ENCODE measurements at places on chromosomes 12 and 14.

GRCh38 chr14:58717813-58718212 lies 80.1 kb downstream of the DACT1 start:
- DNase-seq, result no peak

DNA sequence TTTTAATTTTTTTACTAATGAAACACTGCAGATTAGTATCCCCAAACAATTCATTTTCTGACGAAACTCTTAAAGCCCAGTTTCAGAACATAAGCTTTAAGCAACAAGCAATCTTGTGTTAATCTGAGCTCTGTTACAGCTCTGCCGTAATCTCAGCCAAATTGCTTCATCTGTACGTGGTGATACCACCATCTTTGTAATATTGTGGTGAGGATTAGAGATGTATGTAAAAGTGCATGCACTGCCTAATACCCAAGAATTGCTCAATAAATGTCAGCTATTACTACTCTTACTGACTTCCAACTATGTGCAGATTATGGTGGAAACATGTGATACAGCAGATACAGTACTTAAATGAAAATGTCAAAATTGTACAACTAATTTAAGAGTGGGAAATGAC lies 1.8 kb downstream of the AKAP5 start:
- no peak for DNase-seq

GRCh38 chr14:104140213-104140462 lies 1.8 kb downstream of the KIF26A start:
- no peak for DNase-seq

DNA sequence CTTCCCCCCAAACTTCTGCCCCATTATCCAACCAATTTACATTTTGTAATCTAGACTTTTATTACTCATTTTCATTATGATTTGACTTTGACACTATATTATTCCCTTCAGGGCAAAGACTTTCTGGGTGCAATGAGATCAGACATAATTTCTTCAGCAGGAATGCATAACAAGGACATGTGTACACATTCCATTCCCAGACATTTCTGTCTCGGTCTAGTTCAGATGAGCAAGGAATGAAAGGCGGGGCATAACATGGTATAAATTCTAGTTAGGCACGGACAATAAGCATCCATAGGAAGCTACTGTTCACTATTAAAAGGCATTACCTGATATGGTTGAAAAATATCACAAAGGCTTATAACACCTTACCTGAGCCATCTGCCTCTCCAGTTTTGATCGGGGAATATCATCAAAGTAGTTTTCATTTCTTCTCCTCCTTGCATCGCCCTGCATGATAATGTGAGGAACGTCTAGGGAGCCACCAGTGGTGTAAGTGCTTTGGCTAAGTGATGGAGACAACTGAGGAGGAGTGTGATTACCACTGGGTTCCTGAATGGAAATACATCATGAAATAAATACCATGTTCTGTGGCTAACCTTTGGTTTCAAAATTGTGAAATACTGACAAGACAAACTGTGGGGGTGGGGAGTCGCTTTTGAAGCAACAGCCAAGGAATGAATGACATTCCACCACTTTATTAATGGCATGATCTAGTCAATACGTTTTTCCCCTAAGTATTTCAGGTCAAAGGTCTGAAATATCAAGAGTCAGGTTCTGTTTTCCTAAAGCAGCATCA lies 183.9 kb downstream of the APAF1 start:
- DNase-seq, result no peak

- DNase-seq, result no peak
Measured at GRCh38 chr12:118107011-118107410, 3.2 kb upstream of the VSIG10 start.

GRCh38 chr14:93023802-93024434 lies 91.8 kb downstream of the ITPK1 start:
- no peak for DNase-seq

- DNase-seq, result no peak
Measured at GRCh38 chr12:2283916-2284315, 231.1 kb downstream of the CACNA1C start.

DNA sequence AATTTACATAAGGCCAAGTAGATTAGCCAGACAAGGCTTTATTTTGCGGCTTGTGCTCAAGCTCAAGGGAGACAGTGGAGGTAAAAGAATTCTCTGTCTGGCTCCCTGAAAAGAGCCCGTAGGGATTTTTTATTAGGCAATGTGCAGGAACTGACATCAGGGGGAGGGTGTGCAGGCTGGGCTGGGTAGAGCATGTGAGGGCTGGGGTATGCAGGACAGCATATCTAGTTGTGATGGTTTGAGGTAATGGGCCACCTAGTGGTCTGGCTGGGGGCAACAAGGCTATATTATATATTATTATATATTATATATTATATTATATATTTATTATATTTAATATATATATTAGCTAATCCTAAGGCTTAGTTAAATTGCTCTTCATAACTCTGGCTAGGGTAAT lies 102.1 kb downstream of the TMEM117 start:
- DNase-seq, result no peak

DNA sequence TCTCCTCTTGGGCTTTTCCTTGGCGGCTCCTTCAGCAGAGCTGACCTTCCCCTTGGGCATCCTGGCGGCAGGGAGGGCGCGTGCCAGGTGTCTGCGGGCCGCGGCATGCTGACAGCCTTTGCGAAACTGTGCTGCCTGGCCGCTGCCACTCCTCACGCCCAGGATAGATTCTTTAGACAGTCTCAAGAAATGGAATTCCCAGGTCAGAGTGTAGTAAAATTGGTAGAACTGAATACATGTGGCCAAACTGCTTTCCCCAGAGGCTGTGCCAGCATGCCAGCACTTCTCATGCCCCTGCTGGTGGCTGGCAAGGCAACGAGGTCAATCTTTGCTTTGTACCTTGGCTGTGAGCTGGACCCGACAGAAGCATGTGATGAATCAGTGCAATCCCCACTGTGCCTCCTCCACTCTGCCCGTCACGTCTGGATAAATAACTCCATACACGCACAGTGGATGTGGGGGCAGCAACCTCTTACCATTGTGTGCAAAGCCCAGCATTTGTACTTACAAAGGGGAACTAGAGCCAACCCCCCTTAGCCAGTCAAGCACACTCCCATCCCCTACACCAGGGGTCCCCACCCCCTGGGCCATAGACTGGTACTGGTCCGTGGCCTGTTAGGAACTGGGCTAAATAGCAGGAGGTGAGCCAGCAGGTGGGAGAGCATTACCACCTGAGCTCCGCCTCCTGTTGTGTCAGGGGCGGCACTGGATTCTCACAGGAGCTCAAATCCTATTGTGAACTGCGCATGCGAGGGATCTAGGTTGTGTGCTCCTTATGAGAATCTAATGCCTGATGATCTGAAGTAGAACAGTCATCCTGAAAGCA lies 90.9 kb downstream of the ACTN1 start:
- DNase-seq, result no peak

DNA sequence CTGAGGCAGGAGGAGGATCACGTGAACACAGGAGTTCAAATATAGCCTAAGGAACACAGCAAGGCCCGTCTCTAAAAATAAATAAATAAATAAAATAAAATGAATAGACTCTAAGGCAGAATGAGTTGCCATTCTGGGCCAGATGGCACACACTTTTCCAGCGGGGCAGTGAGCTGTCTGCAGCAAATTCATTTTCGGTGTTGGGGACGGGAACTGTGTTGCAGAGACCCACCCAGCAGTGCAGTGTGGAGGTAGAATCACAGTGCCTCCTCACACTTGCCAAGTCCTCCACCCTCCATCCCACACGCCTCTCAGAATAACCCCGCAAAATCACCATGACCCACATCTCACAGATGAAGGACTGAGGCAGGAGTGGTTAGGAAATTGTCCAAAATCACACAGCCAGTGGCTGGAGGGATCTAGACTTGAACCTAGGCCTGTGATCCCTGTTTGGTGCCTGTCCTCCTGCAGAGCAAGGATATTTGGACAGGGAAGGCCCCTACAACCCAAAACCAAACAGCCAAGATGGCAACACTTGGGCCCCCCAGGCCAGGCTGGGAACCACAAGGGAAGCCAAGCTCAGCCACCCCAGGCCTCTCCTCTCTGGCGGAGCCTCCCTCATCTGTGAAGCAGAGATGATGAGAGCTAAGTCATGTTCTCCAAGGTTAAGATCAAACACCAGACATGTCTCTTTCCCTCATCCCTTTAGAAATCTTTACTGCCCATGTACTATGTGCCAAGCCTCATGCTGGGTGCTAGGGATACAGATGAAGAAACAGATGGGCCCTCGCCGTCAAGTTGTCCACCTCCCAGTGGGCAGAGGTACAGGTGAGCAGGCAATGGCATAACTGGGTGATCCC lies 152.7 kb downstream of the DPF3 start:
- DNase-seq, result no peak

- DNase-seq, result no peak
Measured at GRCh38 chr14:45103806-45104205, 19.9 kb downstream of the PRPF39 start.

DNA sequence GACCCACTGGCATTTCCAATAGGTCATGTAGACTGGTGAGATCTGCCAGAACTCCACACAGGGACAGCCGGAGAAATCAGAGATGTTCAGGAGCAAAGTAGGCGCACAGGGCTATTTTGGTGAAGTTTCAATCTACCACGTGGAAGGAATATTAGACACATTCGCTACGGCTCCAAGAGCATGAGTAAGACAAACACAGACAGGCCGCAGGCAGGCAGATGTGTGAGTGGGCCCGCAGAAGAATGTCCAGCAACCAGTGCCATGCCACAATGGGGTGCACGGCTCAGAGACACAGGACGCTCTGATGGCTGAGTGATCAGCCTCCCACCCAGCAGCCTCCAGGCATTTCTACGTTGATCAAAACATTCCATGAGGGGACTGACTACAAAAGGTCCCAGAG lies 10.4 kb downstream of the SLC15A4 start:
- DNase-seq, result no peak

DNA sequence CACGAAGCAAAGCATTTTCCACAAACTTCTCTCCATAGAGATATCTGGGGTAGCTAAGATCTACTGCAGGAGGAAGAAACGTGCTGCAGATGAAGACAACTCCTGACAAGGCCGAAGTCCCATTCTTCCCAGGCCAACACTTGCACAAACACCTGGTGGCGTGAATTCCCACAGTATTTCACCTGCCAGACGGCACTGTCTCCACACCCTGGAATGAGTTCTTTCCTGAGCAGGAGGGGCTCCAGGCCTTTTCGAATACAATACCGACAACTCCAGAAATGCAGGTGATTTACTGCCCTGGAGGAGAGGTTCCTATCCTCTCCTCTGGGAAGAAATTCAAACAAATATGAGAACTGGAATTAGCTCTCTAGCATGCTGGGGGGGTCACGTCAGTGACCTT lies 179.9 kb downstream of the MON2 start:
- no peak for DNase-seq

DNA sequence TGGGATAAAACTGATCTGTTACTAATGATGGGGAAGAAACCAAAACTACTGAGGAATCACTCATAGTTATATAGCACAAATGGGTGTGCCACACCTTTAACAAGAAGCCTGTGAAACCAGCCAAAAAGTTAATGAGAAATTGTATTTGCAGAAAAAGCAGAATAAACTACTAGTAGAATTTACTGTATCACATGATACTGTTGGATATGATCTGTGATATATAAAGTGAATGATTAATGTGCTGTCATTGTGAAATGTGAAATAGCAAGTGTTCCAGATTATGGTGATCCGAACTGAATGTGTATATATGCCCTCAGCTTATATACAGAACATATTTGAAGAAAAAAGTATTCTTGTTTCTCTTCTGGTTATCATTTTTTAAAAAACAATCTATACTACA lies 30.5 kb downstream of the VEZT start:
- no peak for DNase-seq

All from NCI-H1105 (cell line).